ENCODE measurements at places on chromosomes 7 and 10.
A peak's percentile ranks its signal among the peaks of the same experiment; 100 is the strongest.

GRCh38 chr10:42743697-42744096 lies 38.9 kb upstream of the BMS1 start:
- DNase-seq: no peak

DNA sequence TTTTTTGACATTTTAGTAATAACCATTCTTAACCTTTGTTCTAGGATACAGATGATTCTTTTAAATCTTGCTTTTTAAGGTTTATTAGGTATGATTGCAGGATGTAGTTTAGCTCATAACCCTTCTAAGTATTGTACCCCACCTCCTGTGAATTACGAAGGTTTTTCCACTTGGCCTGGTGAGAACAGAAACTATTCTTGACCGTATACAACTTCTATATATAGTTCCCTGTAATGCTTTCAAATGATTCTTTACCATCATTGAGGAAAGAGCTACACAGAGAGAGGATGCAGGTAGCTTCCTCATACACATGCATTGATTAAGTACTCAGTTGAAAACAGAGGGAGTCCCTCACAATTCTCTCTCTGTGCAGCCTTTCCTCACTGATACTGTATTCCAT lies 86.3 kb downstream of the PALS2 start:
- no peak for DNase-seq

GRCh38 chr7:66076462-66077329 lies 1.1 kb downstream of the ASL start:
- DNase-seq: no peak

DNA sequence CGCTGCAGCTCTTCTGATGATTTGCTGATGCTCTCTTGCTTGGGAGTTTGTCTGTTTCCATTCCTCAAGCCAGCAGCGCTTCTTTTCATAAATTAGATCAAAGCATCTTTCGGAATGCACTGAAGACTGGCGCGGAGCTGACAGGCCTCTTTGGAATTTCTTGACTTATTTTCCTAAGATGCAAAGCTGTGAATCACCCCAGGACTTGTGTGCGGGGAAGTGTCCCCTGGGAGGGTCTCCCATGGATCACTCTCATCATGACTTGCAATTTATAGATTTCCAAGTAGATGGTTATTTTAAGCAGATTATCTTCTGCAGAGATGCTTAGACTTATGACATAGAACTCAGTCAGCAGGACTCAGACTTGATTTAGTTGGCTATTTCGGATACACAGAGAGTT lies 467.2 kb downstream of the TCERG1L start:
- DNase-seq: peak; percentile 29
